ENCODE measurements at places on chromosomes 12 and 14.
A peak's percentile ranks its signal among the peaks of the same experiment; 100 is the strongest.

DNA sequence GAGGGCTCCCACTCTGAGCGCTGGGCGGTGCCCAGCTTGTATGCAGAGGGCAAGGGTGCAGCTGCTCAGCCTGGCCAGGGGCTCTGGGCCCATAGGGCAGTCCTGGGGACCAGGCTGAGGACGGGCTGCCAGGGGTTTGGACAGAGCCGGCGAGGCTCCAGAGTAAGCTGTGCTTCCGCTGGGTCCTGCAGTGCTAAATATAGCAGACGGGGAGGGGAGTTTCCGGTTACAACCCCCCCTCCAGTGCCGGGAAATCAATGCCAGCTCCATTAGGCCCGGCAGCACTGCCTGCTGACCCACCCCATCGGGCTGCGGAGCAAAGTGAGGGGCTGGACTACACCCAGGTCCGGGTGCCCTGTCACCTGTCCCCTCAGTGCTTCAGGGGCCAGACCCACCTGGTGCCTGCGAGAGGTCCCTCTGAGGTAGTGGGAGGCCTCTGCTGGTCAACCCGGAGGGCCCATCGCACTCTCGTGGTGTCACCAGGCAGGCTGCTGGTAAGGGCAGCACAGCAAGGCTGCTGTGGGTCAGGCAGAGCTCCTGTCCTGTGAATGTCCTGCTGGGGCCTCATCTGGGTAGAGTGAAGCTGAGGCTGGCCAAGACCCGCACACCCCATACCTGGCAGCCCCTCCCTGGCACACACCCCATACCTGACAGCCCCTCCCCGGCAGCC lies 2.6 kb upstream of the JAG2 start:
- no peak for DNase-seq

DNA sequence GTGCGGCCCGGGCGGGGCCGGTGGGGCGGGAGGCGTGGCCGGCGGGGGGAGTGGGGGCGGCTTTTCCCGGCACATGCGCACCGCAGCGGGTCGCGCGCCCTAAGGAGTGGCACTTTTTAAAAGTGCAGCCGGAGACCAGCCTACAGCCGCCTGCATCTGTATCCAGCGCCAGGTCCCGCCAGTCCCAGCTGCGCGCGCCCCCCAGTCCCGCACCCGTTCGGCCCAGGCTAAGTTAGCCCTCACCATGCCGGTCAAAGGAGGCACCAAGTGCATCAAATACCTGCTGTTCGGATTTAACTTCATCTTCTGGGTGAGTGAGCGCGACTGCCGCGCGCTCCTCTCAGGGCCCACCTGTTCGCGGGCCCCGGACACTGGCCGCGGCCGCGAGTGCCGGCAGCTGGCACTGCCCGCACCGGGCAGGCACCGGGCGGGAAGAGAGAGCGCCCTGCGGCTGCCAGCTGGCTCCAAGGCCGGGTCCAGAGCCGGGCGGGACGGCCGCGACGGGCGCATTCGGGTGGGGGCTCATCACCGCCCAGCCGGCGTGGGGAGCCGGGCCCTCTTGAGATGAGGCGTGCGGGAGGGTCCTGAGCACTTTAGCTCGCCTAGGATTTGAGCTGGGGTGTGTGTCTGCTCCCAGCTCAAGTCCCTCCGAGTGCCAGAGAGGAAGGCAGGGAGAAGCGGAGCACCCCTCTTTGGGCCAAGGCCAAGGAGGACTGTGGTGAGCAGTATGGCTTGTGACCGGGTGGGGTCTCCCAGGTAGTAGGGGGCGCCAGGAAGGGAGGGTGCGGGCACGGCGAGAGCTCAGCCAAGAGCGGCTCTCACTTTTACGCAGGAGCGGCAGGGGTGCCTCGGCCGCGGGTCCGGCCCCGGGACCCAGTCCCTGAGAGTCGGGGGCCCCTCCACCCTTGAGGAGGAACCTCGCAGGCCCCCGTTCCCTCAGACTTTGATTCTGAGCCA lies at the start of gene CD9:
TSS of gene CD9 (plus strand) at position 145 of the 957 bp plus-strand sequence. CDS start at position 245, 100 bp downstream.
- DNase-seq, result no peak

GRCh38 chr14:76015668-76016067 lies 30.1 kb downstream of the IFT43 start:
- DNase-seq, result no peak

DNA sequence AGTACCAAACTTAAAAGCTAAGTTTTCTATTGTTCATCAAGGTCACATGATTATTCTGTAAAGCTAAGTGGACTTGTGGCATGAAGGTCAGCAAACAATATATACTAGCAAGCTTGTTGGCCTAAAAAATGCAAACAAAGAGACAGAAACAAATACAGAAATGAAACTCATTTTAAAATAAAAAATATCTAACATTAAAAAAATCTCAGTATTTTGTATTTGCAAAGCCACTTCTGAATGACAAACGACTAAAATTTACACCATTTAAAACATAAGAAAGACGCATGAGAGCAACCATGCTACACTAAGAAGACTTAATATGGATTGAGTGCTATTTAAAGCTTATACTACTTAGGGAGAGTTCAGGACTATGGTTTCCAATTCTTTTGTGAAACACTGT lies 72.8 kb upstream of the BBS10 start:
- DNase-seq, result no peak

GRCh38 chr12:109098651-109099050 lies 1.3 kb downstream of the UNG start:
- no peak for DNase-seq

- no peak for DNase-seq
Measured at GRCh38 chr14:99606359-99606758, 2.4 kb upstream of the CCDC85C start.

- DNase-seq, result no peak
Measured at GRCh38 chr12:92721656-92722055, 18.9 kb downstream of the PLEKHG7 start.

GRCh38 chr12:130879212-130879686 lies 7.4 kb downstream of the RAN start:
- DNase-seq, result no peak

DNA sequence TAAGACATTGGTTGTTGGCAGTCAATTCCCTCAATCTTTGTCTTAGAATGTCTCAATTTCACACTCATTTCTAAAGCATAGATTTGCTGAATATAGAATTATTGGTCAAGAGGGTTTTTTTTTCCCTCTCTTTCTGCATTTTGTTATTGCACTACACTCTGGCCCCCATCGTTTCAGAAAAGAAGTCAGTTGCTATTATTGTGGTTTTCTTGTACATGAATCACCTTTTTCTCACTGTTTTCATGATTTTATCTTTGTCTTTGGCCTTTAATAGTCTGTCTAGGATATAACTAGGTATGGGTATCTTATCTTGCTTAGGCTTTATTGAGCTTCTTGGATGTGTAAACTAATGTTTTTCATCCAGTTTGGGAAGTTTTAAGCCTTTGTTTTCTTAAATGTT lies 194.3 kb upstream of the DAAM1 start:
- DNase-seq, result no peak

DNA sequence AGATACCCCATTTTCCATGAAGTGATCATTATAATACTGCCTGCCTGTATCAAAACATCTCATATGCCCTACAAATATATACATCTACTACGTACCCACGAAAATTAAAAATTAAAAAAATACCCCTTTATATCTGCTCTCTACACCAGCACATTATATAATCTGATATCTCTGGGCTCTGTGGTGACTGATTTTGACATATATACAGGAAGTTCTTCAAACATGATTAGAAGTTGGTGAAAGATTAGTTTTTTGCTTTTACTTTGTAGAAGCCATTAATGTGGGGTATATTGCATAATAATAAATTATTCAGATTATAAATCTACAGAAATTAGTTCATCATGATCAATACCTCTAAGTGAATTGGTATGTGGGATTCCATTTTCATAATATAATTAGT lies 126.7 kb upstream of the MDM1 start:
- no peak for DNase-seq

DNA sequence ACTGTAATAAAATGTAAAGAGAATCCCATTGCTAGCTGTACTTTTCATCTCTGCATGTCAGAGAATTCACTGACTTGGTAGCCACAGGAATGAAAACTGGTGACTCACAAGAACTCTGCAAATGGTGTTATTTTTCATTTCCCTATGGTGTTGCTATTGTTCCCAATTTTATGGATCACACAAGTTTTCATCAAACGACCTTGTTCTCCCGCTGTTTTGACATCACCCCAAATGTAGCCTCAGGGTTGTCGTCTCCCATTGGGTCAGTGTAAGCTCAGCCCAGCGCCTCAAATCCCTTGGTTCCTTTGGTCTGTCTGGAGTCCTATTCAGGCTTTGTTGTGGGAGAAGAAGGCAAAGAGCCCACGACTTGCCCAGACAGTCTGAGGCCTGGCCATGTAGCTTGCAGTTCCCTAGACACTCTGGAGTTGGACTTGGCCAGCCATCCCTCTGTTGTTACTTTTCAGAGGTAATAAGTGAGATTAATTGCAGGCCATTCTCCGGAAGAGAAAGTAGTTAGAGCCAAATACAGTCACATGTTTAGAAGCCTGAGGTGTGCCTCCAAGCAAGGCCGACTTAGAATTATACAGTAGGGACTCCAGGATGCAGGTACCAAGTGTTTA lies 159.2 kb downstream of the TGFB3 start:
- no peak for DNase-seq

DNA sequence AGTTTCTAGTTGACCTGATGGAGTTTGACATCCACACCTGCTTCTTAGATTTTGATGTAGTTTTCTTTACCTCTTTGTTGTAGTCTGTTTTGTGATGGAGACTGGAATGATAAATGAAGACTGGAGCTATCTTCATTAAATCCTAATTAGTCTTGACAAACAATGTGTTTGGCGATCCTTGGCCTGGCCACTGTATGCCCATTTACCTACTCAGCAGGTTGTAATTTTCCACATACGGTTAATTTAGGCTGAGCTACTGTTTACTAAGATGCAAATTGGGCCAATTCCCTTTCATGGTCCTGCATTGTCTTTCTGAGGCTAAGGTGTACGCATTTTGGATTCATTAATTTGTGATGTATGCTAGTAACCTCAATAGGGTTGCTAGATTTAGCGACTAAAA lies at the start of gene TAS2R7:
TSS of gene TAS2R7 (minus strand) at position 41 of the 400 bp plus-strand sequence. CDS start 57 bp downstream, outside the sequence.
- no peak for DNase-seq

DNA sequence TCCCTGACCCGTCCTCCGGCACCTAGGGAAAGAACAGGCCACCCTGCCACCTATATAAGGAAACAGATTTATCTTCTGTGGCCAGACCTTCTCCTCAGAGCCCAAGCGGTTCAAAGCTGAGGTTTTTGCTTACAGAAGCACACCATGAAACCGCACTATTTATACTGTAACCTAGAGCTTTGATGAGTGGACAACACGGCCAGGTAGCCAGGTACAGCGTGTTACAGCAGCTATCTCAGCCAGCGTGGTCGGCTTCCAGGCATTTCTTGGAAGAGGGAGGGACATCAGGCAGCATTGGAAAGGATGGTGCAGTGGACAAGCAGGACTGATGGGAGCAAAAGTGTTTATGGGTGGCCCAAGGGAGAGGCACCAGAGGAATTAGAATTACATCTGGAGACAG lies 34.4 kb downstream of the TTC7B start:
- DNase-seq, result no peak

GRCh38 chr12:132450418-132451171 lies 39.4 kb upstream of the FBRSL1 start:
- DNase-seq, result no peak

DNA sequence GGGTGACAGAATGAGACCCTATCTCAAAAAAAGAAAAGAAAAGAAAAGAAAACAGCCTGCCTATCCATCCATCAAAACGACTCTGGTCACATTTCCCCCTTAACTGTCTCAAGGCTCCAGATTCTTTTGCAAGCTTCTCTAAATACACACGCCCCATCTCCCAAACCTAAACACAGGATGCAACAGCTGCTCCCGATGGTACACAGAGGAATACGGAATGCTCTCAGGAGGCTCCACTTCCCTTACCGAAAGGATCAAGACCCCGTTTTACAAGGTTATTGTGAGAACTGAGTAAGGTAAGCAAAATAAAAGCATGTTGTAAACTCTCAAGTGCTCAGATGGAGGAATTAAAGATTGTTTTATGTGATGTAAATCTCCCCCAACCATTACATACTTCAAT lies 62.3 kb downstream of the NT5DC3 start:
- no peak for DNase-seq

DNA sequence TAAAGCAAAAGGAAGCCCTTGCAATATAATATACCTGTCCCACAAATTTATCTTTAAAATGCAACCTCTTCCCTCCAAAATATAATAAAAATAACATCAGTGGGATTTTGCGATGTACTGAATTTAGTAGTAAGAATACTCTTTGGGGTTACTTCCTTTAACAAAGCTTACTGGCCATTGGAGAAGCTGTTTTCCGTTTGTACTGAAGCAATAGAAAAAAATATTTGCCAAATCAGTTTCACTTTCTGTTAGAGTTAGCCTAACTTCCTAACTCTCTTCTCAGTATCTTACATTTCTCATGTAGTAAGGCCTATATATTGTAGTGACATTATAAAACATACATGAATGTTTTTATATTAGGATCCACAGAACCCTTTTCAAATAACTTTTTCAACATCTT lies 3.7 kb downstream of the MAX start:
- DNase-seq, result no peak

- DNase-seq, result peak; percentile 77
Measured at GRCh38 chr12:90058704-90059103, 350.1 kb upstream of the ATP2B1 start.

DNA sequence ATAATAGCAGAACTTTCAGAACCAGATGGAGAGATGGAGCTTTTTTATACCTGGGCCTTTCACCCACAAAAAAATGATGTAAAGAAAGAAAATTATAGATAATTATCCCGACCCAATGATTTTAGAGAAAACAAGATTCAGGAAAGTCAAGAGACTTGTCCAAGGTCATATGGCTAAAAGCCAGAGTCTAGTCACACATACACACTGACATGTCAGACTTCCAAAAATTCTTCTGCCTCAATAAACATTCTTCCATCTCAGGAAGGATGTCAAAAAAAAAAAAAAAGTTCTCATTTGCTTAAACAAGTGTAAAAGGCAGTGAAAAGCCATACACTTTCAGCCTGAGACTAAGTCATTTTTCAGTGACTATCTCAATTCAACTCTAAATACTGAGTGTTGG lies 116.0 kb downstream of the PRICKLE1 start:
- no peak for DNase-seq

- DNase-seq, result no peak
Measured at GRCh38 chr14:92698393-92698792, 50.0 kb downstream of the LGMN start.

- no peak for DNase-seq
Measured at GRCh38 chr12:124797321-124797720, 66.3 kb downstream of the SCARB1 start.

- DNase-seq, result no peak
Measured at GRCh38 chr12:116414891-116415290, 137.4 kb upstream of the MED13L start.

- DNase-seq, result no peak
Measured at GRCh38 chr12:46024099-46024498, 33.7 kb upstream of the SCAF11 start.

- no peak for DNase-seq
Measured at GRCh38 chr12:62291864-62292760, 31.9 kb downstream of the USP15 start.

GRCh38 chr14:87643005-87643404 lies 350.0 kb downstream of the GALC start:
- DNase-seq, result no peak

DNA sequence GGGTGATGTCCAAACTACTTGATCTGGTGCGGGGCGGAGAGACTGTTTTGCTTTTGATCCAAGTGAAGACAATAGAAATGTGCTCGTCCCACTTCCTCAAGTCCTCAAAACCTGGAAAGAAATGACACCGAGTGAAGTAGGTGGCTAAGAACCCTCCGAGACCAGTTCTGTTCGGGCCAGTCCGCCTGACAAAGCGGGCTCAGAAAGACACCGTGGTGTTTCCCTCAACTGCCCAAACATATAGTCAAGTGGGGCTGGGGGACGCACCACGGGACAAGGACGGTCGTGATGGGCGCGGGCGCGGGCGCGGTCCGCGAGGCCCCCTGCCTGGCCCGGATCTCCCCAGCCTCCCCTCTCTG lies 1.6 kb downstream of the PHLDA1 start:
- no peak for DNase-seq

- peak; percentile 50 for DNase-seq
Measured at GRCh38 chr12:120265473-120266179, at the start of gene PXN. PXN (minus strand) TSS chr12:120265730; CDS start chr12:120265629, 101 bp downstream.
